Dermis blood vessel endothelial cell (primary cell): ENCODE measurements at places on chromosomes 7 and 10. TPM values are rescaled to one million over a fixed set of nuclear protein-coding genes. Genes with fewer than 3 reads are reported as not detected.

The OR2A42 gene
- not detected in 2 replicates for total RNA-seq

The AQP1 gene
- 9.2 and 147 TPM in 2 replicates for total RNA-seq

The PRSS37 gene
- total RNA-seq, result not detected in 2 replicates

The MYL10 gene
- total RNA-seq, result not detected in 2 replicates

The BAMBI gene
- 2.4 and 3.8 TPM in 2 replicates for total RNA-seq

The HPS6 gene
- 49.0 and 53.6 TPM in 2 replicates for total RNA-seq

The NPSR1 gene
- not detected in 2 replicates for total RNA-seq

The NRP1 gene
- total RNA-seq, result 178 and 209 TPM in 2 replicates

The CEP41 gene
- total RNA-seq, result 11.4 and 12.4 TPM in 2 replicates

The TRPV6 gene
- total RNA-seq, result not detected in 2 replicates

The CLEC5A gene
- not detected in 2 replicates for total RNA-seq

The HDAC9 gene
- total RNA-seq, result 2.7 and 3.9 TPM in 2 replicates

The PRF1 gene
- total RNA-seq, result not detected in 2 replicates

The GPRIN2 gene
- 0.09 and 0.17 TPM in 2 replicates for total RNA-seq

The SFTPA1 gene
- not detected in 2 replicates for total RNA-seq

The GIMAP8 gene
- total RNA-seq, result 157 and 178 TPM in 2 replicates

The CPA4 gene
- total RNA-seq, result 0.17 and 0.74 TPM in 2 replicates

The CELF2 gene
- 10.2 and 18.5 TPM in 2 replicates for total RNA-seq

The ITGA8 gene
- total RNA-seq, result 0.23 and 0.34 TPM in 2 replicates

The IQUB gene
- total RNA-seq, result 0.05 and 0.34 TPM in 2 replicates

The ITPRID1 gene
- not detected in 2 replicates for total RNA-seq

The CARD11 gene
- total RNA-seq, result 1.1 and 1.4 TPM in 2 replicates

The KIF20B gene
- 7.0 and 23.5 TPM in 2 replicates for total RNA-seq

The OPN1SW gene
- not detected in 2 replicates for total RNA-seq

The MMD2 gene
- not detected in 2 replicates for total RNA-seq

The ANXA8L1 gene
- total RNA-seq, result not detected in 2 replicates

The ACHE gene
- total RNA-seq, result 1.2 and 4.9 TPM in 2 replicates

The SNCG gene
- total RNA-seq, result 111 and 117 TPM in 2 replicates

The HK1 gene
- 110 and 142 TPM in 2 replicates for total RNA-seq

The TAS2R5 gene
- total RNA-seq, result 0.47 and 0.68 TPM in 2 replicates

The ABCB1 gene
- total RNA-seq, result 4.6 and 16.2 TPM in 2 replicates

The MAGI2 gene
- 1.8 and 2.4 TPM in 2 replicates for total RNA-seq

The STEAP1 gene
- 11.1 and 27.6 TPM in 2 replicates for total RNA-seq

The SUGCT gene
- 0.47 and 1.0 TPM in 2 replicates for total RNA-seq

The LARP4B gene
- total RNA-seq, result 23.5 and 33.4 TPM in 2 replicates

The PON1 gene
- total RNA-seq, result not detected in 2 replicates

The HMX3 gene
- not detected in 2 replicates for total RNA-seq

The ERVW-1 gene
- total RNA-seq, result not detected in 2 replicates

The METTL2B gene
- 27.7 and 29.7 TPM in 2 replicates for total RNA-seq

The SFRP5 gene
- not detected in 2 replicates for total RNA-seq

The SMIM30 gene
- total RNA-seq, result 45.8 and 68.8 TPM in 2 replicates

The FGL2 gene
- 0.17 and 0.33 TPM in 2 replicates for total RNA-seq

The TRIM74 gene
- total RNA-seq, result 0.51 TPM in 1 of 2 replicates, not detected in the other

The PLA2G12B gene
- total RNA-seq, result 0.09 and 0.17 TPM in 2 replicates

The FKBP6 gene
- not detected in 2 replicates for total RNA-seq

The CLCN1 gene
- total RNA-seq, result not detected in 2 replicates

The NPY gene
- not detected in 2 replicates for total RNA-seq

The OR2A5 gene
- total RNA-seq, result not detected in 2 replicates

The FBXL15 gene
- 9.7 and 12.6 TPM in 2 replicates for total RNA-seq

The SEMA3A gene
- 80.2 and 109 TPM in 2 replicates for total RNA-seq

The EVX1 gene
- total RNA-seq, result not detected in 2 replicates

The TRIL gene
- total RNA-seq, result 24.7 and 27.5 TPM in 2 replicates

The WEE2 gene
- not detected in 2 replicates for total RNA-seq

The NANOS1 gene
- 0.09 and 0.17 TPM in 2 replicates for total RNA-seq

The MBLAC1 gene
- 2.4 and 3.7 TPM in 2 replicates for total RNA-seq

The ZNF239 gene
- 0.51 and 0.84 TPM in 2 replicates for total RNA-seq

The INSYN2A gene
- not detected in 2 replicates for total RNA-seq
